Stimulated activated CD8-positive, alpha-beta memory T cell treated with anti-CD3 and anti-CD28 coated beads, Interleukin-2, amount 100 ng/mL, for 1 hour (primary cell): ENCODE measurements at places on chromosomes 7 and 10.

DNA sequence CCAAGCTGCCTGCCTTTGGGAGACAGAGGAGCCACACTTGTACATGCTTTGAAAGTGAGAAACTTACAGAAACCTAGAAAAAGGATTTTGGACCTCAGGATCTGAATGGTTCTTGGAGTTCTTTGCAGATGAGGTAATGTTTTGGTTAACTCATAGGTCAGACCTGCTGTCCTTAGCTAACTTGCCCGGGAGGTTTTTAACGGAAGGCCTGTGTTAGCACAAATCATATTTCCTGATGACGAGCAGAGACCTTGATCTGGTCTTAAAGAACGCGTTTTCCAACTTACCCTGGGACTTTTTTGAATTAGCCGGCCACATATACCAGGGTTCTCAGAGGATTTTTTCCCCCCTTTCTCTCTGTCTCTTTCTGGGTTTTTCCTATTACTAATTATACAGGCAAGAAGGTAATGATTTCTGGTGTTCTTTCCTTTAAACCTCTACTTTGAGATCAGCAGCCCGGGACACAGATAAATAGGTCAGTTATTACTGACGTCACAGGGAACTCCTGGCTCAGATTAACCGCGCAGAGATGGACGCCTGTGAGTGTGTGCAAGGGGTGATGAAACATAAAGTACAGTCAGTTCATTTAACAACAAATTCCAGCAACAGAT lies 101.7 kb upstream of the KLF6 start:
- DNase-seq, result no peak

GRCh38 chr10:110101464-110102144 lies 93.8 kb downstream of the ADD3 start:
- no peak for DNase-seq

DNA sequence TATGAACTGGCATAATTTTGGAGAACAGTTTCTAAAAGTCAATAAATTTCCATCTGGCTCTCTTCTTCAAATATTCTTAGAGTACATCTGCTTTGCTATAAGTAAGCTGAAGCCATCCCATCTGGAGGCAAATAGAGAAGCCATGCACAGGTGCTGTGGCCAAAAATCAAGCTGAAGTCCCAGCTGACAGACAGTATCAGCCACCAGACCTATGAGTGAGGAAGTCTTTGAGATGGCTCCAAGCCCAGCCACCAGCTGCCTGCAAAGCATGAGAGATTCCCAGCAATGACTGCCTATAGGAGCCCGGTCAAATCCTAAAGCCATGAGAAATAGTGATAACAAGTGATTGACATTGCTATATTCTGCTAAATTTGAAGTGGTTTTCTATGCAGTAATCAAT lies 21.7 kb upstream of the PRSS58 start:
- no peak for DNase-seq

DNA sequence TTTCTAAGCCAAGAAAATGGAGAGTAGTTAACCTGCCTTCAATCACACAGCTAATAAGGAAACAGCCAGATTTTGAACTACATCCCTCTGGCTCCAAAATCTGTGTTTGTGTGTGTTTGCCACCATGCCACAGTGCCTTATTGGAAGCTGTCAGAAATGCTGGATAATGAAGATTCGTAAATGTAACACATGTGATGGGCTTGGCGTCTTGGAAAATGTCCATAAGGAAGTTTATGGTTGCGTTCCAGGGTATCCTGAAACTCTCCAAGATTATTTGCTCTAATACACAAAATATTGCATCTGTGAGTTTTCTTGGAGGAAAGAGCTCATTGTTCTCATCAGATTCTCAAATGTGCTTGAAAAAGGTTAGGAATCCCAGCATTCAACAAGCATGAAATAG lies 22.7 kb downstream of the MYOF start:
- DNase-seq, result no peak

DNA sequence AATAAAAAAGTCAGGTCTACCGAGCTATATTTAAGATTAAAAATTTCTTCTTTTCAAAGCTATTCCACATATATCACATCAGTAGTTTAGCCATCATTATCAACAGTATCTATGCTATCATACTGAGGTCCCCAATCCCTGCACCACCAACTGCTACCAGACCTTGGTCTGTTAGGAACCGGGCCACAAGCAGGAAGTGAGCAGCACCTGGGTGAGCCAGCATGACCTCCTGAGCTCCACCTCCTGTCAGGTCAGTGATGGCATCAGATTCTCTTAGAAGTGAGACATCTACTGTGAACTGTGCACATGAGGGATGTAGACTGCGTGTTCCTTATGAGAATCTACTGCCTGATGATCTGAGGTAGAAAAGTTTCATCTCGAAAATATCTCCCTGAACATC lies 632.1 kb upstream of the KCND2 start:
- no peak for DNase-seq

DNA sequence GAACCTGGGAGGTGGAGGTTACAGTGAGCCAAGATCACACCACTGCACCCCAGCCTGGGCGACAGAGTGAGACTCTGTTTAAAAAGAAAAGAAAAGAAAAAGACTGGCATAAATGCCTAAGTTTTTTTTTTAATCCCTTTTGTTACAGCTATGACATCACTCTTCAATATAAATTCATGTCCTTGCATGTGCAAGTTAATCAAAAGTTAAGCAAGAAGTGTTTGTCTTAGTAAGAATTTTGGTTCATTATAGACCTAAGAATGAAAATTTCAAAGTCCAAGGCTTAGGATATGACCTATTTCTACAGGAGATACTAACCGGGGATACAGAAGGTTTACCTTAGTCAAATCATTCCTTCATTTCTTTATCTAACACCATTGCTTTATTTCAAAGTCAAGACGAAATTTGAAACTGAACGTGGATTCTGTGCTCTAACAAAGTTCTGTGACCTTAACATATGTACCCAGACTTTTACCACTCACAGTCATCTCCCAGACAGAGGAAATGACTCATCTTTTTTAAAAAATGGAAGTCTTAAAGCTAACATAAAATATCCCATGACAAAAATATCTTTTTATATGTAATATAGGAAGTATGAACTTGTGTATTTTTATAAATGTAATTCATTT lies 29.3 kb upstream of the ITGB8 start:
- no peak for DNase-seq

GRCh38 chr10:102546606-102547320 lies 43.0 kb downstream of the SUFU start:
- no peak for DNase-seq

DNA sequence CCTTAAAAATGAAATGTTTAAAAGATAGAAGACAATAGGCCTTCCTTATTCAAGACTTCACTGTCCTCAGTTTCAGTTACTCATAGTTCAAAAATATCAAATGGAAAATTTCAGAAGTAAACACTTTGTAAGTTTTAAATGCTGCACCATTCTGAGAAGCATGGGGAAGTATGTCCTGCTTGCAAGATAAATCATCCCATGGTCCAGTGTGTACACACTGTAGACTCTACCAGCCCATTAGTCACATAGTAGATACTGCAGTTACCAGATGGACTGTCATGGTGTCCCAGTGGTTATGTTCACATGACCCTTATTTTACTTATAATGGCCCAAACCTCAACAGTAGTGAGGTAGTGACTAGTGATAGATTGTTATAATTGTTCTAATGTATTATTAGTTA lies 69.5 kb downstream of the PTPN12 start:
- DNase-seq, result no peak

- no peak for DNase-seq
These were observed 59.0 kb upstream of the TAS2R16 start for GRCh38 chr7:123054357-123055133.

GRCh38 chr7:47303014-47303694 lies 278.8 kb downstream of the TNS3 start:
- no peak for DNase-seq

DNA sequence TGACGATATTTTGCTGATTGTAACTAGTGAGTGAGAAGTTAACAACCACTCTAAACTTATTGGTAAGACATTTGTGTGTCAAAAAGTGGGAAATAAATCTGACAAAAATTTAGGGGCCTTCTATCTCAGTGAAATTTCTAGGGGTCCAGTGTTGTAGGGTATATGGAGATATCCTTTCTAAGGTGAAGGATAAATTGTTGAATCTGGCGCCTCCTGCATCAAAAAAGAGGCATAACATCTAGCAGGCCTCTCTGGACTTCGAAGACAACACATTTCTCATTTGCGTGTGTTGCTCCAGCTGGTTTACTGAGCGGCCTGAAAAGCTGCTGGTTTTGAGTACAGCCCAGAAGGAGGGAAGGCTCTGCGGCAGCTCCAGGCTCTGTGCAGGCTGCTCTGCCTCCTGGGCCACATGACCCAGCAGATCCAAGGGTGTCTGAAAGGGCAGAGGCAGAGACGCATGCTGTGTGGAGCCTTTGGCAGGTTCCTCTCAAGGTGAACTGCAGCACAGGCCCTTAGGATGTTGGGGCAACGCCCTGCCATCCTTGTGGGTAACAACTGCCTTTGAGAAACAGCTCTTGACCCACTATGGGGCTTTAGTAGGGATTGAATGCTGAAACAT lies 72.4 kb downstream of the LMBR1 start:
- DNase-seq, result no peak

DNA sequence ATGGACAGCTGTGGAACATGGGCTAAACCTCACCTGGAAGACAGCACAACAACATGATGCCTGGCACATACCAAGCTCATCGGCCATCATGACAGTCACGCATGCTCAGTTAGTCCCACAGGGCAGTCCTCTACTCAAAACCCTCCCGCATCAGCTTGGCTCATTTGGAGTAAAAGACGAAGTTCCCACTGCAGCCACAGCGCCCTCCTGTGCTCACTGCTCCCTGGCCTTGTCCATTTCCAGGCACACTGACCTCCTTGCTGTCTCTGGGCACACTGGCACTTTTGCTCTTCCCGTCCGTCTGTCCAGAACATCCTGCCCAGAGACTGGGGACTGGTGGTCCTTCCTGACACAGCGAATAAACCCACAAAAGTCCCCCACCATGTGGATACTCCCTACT lies 66.2 kb downstream of the LARP4B start:
- no peak for DNase-seq

DNA sequence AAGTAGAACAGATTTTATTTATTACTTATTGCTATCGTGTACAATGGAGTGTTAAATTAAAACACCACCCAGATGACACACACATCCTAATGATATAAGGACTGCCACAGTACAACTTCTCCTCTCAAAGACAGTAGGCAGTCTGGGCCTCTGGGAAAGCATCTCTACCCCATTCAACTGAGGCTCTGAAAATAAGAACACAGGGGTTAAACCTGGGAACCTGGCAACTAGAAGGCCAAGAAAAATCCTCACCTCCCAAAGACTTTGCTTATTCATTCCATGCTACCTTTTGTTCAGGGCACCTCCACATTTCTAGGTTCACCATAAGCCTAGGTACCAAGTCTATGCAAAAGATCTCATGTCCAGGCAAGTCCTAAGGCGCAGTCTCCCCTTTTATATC lies 125.4 kb upstream of the FEZF1 start:
- DNase-seq, result no peak

GRCh38 chr7:142231716-142232115 lies 26.1 kb downstream of the PRSS58 start:
- no peak for DNase-seq

DNA sequence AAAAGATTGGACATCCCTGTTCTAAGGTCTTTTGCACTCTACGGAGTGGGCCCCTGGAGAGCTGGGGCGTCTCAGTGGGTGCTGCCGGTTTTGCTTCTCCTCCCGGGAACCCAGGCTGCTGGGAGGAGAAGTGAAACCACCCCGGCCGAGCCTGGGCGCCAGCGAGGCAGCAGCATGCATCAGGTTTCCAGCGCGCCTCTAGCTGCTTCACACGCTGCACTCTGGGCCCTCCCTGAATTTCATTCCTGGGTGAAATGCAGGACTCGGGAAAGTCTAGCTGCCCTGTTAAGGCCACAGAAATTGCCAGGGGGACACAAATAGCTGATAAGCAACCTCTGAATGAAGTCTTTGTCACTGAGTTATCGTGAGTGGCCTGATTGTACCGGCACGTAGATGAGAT lies 127.4 kb downstream of the TRRAP start:
- DNase-seq, result no peak

DNA sequence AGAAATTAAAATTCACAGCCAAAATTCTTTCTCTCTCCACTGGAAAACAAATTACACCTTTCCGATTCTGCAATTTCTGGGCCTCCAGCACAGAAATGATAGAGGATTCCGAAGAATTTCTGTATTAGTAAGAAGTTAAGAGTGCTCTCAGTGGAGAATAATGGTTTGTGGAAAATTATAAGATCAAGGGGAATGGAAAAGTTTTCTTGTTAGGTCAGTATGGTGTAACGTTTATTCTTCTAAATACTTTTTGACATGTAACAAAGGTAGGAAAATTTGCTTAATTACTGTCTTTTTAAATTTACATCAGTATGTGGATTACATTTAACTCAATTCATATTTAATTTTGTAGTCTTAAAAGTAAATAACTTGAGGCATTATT lies 288.3 kb upstream of the NFE2L3 start:
- no peak for DNase-seq

GRCh38 chr7:51456431-51457060 lies 139.9 kb upstream of the COBL start:
- DNase-seq, result no peak

- no peak for DNase-seq
These were observed 145.4 kb downstream of the SNX10 start for GRCh38 chr7:26437003-26437532.
